ENCODE measurements at places on chromosomes 4 and X.
A peak's percentile ranks its signal among the peaks of the same experiment; 100 is the strongest.

- DNase-seq, result peak; percentile 5
Observed at GRCh38 chrX:39196192-39197102, 395.2 kb downstream of the MID1IP1 start.

- DNase-seq, result no peak
Observed at GRCh38 chrX:10165580-10166247, 8.9 kb downstream of the CLCN4 start.

DNA sequence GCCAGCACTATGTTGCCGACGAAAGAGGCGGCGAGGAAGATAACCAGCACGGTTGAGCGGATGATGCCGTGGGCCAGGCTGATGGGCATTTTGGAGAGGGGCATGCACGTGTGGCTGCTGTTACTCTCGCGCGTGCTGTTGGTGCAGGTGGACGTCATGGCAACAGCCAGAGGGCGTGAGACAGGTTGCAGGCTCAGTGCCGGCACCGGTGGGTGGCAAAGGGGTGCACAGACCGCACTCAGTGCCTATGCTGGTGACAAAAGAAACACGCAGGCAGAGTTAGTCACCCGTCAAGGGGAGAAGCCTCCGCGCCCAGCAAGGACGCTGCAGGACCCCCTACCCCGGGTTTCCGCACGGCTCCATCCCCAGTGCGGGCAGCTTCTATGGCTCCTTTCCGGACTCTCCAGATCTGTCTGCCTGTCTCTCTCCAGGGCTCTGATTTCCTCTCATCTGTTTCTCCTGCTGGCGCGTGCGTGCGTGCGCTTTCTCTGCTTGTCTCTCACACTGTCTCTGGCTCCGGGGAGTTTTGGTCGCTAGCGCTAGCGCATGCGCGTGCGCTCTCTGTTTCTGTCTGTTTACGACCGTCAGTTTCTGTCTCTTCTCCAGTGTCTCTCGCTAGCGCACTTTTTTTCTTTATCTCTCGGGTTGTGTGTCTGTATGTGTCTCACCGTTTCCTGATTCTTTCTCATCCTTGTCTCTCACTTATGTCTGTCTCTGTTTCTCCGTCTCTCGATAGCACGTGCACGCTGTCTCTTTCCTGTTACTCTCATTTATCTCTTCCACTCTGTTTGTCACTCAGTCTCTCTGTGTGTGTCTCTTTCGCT lies 2.1 kb downstream of the GPR101 start:
- peak; percentile 10 for DNase-seq

DNA sequence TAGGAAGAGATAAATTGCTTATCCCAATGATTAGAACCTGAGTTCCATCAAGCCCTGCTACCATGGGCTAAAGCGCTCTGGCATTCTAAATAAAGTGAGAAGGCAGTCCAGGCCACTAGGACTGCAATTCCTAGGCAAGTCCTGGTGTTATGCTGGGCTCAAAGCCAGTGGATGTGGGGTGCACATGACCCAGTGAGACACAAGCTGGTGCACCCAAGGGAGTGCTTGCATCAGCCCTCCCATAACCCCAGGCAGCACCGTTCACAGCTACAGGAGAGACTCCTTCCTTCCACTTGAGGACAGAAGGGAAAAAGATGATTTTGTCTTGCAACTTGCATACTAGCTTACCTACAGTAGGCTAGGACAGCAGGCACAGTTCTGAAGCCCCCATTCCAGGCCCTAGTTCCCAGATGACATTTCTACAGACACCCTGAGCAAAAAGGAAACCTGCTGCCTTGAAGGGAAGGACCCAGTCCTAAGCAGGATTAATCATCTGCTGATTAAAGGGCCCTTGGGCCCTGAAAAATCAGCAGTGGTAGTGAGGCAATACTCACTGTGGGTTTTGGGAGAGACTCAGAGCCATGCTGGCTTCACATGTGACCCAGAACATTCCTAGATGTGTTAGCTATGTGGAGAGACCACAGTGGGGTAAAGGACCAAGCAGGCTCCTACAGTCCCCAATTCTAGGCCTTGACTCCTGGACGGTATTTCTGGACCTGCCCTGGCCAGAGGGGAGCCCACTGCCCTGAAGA lies 77.8 kb downstream of the KLHL13 start:
- no peak for DNase-seq

- no peak for DNase-seq
Observed at GRCh38 chr4:146132445-146132844, 43.1 kb upstream of the LSM6 start.

GRCh38 chrX:24475480-24475879 lies 10.4 kb downstream of the PDK3 start:
- no peak for DNase-seq

DNA sequence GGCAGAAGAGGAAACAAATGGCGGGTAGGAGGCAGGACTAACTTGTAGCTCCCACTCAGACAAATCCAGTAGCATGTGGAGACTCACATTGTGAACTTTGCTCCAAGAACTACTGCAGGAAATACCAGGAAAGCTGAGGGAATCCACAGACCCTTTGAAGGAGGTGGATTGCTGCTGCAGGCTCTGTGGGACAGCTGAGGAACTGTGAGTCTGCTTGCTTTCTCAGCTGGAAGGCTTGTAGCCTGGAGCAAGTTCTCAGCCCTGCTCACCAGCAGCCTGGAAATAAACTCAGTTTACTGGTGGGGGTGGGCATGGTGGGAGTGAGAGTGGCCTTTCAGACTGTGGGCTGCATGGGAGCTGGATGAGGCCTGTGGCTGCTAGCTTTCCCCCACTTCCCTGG lies 16.0 kb downstream of the RTL3 start:
- DNase-seq, result no peak

- DNase-seq, result no peak
Observed at GRCh38 chr4:133618963-133619362, 469.9 kb downstream of the PCDH10 start.

DNA sequence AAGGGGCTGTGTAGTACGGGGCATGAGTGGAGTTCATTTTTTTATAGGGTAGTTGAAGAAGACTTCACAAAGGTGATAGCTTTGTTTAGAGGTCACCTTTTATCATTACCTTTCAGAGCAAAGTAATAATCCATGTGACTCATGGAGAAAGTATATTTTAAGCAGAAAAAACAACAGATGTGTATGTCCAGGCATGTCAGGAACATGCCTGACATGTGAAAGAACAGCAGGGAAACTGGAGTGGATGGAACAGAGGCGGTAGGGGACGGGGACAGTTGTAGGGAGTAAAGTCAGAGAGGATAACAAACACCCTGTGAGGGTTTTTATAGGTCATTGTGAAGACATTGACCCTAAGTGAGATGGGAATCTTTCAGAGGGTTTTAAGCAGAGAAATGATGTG lies 107.6 kb downstream of the USP9X start:
- DNase-seq, result no peak

DNA sequence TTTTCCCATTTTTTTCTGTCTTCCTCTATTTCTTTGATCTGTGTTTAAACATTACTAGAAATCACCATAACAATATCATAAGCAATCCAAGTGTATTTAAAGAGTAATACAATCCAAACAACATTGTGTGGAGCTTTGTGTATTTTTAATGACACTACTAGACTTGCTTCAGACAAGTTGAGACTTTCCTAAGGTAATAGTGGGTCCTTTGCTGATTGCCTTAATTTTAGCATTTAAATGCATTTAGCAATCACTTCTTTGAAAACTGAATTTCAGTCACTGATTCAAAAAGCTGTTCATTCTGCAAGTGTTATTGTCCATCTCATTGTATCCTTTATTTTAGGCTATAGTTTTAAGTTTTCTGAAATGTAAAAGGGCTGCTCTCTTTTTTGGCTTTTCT lies 804.8 kb downstream of the ADGRL3 start:
- DNase-seq, result no peak

- no peak for DNase-seq
Observed at GRCh38 chr4:103095080-103095479, 4.6 kb downstream of the BDH2 start.

- no peak for DNase-seq
Observed at GRCh38 chrX:10112510-10112909, 44.3 kb upstream of the CLCN4 start.

- no peak for DNase-seq
Observed at GRCh38 chr4:156751486-156751885, 220.1 kb downstream of the PDGFC start.

GRCh38 chr4:136935305-136935704 lies 597.0 kb downstream of the PCDH18 start:
- no peak for DNase-seq

- no peak for DNase-seq
Observed at GRCh38 chrX:150201841-150202240, 161.3 kb upstream of the MAMLD1 start.

GRCh38 chr4:156894234-156894633 lies 77.4 kb downstream of the PDGFC start:
- DNase-seq, result no peak

- DNase-seq, result no peak
Observed at GRCh38 chr4:125681240-125681639, 366.5 kb downstream of the FAT4 start.

DNA sequence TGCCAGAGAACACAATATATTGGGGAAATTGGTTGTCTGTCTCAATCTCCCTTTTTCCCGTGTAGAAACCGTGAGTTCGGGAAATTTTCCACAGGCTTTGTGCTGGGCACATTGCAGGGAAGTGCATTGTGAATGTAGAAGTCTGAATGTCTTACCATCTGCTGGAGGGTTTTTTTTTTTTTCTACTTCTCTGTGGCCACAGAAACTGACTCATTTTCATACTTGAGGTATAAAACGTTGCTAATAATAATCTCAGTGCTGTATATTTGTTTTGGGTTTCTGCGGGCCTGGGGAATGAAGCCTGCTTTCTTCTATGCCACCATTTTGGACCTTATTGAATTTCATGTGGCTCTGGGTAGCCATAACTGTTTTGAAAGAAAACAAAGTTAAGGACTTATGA lies 1001.2 kb downstream of the STIM2 start:
- DNase-seq, result no peak

DNA sequence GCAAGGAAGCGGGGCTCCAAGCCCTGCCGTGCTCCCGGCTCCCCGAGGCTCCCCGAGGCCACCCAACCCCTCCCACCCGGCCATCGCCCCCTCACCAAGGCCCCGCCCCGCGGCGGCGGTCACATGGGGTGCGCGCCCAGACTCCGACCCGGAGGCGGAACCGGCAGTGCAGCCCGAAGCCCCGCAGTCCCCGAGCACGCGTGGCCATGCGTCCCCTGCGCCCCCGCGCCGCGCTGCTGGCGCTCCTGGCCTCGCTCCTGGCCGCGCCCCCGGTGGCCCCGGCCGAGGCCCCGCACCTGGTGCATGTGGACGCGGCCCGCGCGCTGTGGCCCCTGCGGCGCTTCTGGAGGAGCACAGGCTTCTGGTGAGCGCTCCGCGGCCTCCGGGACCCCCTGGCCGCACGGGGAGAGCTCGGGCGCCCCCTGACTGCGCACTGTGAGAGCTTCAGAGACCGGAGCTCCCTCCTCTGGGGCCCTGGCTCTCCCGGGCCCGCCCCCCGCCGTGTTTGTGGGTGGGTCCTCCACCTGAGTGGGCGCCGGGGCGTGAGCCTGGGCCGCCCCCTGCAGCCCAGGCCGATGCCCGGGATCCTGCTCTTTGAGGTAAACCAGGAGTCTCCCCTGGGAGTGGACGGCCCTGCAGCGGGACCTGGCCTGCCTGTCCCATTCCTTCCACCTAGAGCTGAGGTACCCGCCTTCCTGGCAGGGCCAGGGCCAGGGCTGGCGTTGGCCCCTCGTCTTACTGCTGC lies at the start of gene IDUA:
Gene IDUA (plus strand): TSS at position 166 of the 745 bp plus-strand sequence. CDS start 41 bp downstream, at position 207.
- DNase-seq, result no peak

DNA sequence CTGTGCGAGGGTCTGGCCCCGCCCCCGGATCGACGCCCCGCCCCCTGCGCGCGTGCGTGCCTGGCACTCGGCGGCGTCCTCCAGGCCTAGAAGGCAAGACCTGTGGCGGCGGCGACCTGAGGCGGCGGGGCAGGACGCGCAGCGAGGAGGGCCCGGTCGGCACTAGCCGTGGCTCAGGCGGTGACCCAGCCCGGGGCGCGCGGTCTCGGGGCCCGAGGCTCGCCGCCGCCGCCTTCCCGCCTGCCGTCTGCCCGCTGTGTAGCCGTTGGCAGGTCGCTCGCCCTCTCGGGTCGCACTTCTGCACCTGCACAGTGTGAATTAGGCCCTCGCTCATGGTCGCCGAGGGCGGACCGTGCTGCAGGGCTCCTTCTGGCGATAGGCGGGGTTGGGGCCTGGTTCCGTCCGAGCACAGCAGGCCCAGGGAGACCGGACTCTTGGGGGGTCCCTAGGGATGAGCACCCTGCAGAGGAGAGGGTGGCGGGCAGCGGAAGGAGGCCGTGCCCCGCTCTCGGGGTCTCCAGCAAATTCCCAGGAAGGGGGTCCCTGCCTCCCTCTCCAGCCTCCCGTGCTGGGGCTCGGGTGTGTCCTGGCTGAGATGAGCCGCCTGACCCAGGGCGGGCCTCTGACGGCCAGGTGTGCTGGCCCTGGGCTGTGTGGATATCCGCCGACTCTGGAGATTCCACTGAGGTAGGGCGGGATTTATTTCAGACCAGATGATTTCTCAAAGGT lies 557 bp upstream of the FAM53A start:
- DNase-seq, result no peak

DNA sequence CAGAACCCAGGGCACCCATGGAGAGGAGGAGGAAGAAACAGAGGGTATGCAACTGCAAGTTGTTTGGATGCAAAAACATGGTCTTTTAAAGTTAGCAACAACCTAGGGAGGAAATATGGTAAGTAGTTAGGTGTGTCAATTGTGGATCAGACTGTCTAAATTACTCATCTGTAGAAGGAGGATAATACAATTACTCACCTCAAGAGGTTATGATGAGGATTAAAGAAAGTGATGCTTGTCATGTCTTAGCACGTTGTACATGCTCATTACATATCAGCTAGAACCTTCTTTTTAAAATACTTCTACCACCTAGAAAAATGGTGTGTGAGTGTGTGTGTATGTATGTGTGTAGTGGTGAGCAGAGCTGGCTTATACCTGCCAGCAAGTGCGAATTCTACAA lies 2.3 kb upstream of the C1QTNF7 start:
- DNase-seq, result no peak

GRCh38 chr4:20883231-20883630 lies 183.0 kb downstream of the PACRGL start:
- no peak for DNase-seq

GRCh38 chr4:119537586-119537985 lies 91.0 kb downstream of the PDE5A start:
- DNase-seq, result no peak

DNA sequence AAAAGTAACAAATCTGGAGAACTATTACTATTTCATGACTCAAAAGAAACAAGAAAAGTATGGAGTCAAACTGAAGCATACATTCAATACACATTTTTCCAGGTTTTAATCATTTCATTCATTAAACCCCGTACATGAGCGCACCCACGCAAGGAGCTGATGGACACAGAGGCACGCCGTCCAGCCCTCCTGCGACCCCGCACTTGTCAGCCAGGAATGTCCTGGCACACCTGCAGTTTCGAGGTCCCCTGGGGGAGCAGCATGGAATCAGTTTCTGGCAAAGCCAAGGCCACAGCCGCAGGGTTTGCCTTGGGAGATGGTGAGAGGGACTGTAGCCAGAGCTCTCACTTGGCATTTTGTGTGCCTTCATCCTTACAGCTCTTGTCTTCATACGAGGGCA lies 12.8 kb upstream of the SLC2A9 start:
- no peak for DNase-seq

- no peak for DNase-seq
Observed at GRCh38 chr4:158322109-158322508, 111.8 kb downstream of the TMEM144 start.

All from HFF-Myc (cell line).